ENCODE measurements at places on chromosomes 4 and X.

DNA sequence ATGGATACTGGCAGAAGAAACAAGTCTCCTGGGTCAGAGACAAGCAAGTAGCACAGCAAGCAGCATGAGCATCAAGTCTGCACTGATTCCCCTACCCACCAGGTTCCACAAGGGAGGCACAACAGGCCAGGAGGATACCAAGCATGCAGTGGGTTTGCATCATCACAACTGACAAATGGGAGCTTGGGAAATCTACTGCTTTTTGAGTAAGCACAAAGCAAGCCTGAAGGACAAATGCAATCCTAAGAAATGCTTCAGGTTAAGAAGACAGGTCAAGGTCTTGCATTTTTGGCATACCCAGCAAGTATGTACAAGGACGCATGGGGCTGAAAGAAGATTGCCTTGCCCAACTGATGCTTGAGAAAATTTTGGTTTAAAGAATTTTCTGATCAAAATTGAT is 279.6 kb downstream of the PDGFC start:
- DNase-seq, result no peak

GRCh38 chrX:112513154-112513553 is 166.6 kb downstream of the LHFPL1 start:
- DNase-seq, result no peak

DNA sequence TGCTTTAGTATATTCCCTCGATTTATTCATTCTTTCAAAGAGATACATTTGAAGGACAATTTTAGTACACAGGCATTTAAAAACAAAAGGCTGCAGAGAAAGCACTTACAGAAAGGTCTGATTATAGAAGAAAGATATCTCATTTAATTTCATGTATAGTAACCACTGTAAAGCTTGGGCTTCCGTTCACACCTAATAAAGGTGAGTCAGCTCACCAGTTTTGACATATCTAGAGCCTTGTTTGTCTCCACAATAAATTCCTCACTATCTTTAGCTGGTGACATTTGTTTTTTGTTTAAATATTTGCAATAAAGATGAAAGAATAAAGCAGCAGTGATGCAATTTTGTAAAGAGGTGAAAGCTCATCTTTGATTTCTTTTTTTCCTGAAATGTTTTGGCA is 1.1 kb upstream of the EPHA5 start:
- no peak for DNase-seq

GRCh38 chr4:66564901-66565651 is 894.8 kb upstream of the EPHA5 start:
- DNase-seq, result no peak

- no peak for DNase-seq
These were observed 18.6 kb upstream of the SETD7 start for GRCh38 chr4:139574641-139575040.

DNA sequence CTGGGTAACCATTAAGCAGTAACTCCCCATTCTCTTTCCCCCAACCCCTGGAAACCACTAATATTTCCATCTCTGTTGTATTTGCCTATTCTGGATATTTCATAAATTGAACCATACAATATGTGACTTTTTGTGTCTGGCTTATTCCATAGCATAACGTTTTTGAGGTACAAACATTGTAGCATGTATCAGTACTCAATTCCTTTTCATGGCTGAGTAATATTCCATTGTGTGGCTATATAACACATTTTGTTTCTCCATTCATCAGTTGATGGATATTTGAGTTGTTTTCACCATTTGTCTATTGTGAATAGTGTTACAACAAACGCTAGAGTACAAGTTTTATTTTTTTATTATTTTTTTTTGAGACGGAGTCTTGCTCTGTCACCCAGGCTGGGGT is 55.0 kb upstream of the MORC4 start:
- DNase-seq, result no peak

- no peak for DNase-seq
These were observed 606.0 kb upstream of the LCORL start for GRCh38 chr4:18627447-18628005.

DNA sequence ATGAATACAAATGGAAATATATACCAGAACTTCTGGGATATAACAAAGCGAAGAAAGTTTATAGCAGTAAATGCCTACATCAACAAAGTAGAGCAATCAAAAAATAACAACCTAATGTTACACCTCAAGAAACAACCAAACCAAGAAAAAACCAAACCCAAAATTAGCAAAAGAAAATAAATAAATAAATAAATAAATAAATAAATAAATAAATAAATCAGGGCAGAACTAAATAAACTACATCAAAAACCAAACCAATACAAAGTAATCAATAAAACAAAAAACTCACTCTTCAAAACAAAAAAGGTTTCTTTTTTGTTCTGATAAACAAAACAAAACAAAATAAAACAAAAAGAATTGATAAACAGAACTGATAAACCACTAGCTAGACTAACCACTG is 88.4 kb upstream of the SPIN4 start:
- no peak for DNase-seq

- DNase-seq, result no peak
These were observed 25.7 kb upstream of the PPARGC1A start for GRCh38 chr4:23915459-23916132.

DNA sequence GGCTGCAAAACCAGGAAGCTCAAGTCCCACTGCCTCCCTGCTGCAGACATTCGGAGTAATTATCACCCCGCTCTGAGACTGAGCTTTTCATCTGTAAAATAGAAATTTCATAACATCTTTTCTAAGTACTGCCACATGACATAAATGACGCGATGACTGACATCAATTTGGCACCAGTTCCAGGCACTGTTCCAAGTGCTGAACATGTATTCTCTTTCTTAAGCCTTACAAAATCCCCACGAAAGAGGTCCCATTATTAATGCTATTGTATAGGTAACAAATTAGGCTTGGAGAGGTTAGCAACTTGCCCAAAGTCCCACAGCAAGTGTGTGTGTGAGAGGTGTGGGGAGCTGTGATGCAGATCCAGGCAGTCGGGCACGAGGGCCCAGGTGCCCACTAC is 56.4 kb downstream of the SLC2A9 start:
- DNase-seq, result no peak
